ENCODE measurements at places on chromosomes 5 and 9. TPM values are rescaled to one million over a fixed set of nuclear protein-coding genes. Genes with fewer than 3 reads are reported as not detected.

Gene FAM151B
- total RNA-seq, result not detected

Gene SLC31A2
- 3.5 TPM for total RNA-seq

Gene C5orf58
- total RNA-seq, result not detected

Gene FBLL1
- 0.30 TPM for total RNA-seq

Gene TAS2R1
- not detected for total RNA-seq

Gene DDX4
- total RNA-seq, result 0.51 TPM

Gene PCDHGC5
- not detected for total RNA-seq

Gene SPINK13
- not detected for total RNA-seq
